Caudate nucleus (tissue), 63 donors: ENCODE measurements at places on chromosomes 7 and 10.

GRCh38 chr10:84407388-84408049 is 79.1 kb downstream of the CCSER2 start:
- no peak for DNase-seq

DNA sequence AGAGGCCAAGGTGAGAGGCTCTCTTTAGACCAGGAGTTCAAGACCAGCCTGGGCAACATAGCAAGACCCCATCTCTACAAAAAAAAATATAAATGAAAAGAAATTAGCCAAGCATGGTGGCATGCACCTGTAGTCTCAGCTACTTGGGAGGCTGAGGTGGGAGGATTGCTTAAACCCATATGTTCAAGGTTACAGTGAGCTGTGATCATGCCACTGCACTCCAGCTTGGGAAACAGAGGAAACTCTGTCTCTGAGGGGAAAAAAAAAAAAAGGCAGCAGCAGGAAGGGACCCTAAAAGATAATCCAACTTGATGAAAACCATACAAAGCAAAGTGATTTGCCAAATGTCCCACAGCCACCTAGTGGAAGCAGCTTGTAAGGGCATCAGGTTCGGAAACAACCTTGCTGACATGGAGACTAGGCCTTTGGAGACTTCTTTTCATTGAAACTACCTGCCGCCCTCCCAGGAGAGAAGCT is 15.6 kb upstream of the PBLD start:
- no peak for DNase-seq

DNA sequence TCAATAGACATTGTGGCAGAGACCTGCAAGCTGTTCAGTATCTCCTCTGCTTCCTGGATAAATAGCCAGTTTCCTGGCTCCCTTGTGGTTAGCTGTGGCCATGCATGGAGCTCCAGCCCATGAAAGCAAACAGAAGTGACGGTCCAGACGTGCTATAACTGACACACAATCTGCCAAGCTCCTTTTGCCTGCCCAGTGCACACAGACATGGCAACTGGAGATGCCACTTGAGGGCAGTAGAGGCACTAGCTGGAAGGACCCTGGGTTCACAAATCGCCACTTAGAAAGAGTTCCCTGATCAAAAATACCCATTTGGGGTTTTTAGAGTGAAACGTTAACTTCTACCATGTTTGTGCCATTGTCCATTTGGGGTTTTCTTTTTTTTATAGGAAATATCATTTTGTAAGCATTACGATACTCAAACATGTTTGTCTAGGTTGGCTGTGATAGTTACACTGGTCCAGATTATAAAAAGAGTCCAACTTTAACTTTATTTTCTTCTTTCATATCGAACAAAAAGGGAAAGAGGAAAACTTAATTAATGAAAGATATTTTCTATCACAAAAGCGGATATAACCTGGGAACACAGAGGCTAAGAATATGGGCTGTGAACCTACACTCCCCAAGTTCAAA is 31.3 kb downstream of the KIN start:
- no peak for DNase-seq

GRCh38 chr7:151684408-151685175 is 164.9 kb upstream of the RHEB start:
- no peak for DNase-seq

GRCh38 chr10:56912043-56912442 is 551.0 kb upstream of the ZWINT start:
- no peak for DNase-seq

DNA sequence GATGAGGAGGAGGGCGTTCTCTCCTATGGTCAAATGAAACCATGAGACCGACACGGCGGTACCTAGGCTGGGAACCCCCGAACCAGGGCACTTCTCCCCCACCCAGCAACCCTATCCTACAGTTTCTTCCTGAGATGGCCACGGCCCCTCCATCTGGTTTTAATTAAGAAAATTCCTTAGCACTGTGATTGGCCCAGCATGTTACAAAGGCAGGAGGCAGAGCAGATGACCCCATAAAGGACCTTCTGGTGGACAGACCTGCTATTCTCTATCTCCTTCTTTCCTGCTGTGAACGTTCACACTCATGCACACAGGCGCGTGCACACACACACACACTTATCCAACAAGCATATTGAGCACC is 129.4 kb downstream of the RGS10 start:
- no peak for DNase-seq

DNA sequence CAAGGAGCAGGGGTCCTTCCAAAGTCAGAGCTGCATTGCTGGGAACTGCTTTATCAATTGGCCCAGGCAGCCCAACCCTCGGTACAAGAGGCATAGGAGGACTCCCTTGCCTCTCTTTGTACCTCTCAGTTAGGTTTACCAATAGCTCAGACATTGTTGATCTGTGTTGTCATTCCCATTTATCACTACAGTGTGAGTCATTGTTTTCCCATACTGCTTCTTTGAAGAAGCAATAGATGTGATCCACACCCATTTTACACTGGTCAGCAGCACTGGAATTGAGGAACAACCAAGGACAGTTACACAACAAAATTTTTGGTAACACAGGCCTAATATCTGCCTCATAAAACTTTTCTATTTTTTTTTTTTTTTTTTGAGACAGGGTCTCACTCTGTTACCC is 307.2 kb downstream of the SNX13 start:
- no peak for DNase-seq

DNA sequence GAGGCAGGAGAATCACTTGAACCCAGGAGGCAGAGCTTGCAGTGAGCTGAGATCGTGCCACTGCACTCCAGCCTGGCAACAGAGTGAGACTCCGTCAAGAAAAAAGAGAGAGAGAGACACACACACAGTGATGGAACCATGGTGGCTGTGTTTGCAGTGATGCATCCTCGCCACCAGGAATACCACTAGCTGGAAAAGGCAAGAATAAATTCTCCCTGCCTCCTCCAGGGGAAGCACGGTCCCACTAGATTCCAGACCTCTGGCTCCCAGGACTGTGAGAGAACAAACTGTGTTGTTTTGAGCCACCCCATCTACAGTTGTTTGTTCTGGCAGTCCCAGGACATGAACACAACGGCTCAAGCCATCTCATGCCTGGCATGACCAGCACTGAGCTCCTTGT is 320.3 kb upstream of the FOXK1 start:
- DNase-seq: no peak

DNA sequence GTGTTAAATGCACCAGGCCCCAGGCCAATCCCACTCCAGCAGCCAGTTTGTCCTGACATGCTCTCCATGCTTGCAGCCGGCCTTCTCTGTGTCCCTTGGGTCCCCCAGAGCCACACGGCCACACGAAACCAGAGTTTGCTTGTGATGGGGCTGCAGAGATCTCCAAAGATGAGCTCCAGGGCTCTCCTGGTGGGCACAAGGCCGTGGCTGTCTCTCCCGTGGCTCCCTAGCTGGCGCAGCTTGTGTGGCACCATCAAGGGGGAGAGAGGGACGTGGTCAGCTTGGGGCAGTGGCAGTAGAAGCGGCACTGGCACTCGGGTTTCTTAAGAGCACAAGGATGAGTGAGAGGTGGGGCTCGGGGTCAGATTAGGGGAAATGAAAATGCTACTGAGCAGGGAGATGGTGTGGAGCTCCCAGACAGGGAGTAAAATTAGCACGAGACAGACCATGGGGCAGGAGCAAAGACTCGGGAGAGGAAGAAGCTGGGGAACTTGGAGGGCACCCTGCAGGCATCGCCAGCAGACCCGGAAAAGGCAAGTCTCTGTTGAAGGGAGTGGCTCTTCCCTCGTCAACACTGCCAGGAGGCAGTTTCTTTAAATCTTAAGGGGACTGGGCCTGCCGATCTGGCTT is 572.5 kb upstream of the FOXK1 start:
- DNase-seq: no peak

DNA sequence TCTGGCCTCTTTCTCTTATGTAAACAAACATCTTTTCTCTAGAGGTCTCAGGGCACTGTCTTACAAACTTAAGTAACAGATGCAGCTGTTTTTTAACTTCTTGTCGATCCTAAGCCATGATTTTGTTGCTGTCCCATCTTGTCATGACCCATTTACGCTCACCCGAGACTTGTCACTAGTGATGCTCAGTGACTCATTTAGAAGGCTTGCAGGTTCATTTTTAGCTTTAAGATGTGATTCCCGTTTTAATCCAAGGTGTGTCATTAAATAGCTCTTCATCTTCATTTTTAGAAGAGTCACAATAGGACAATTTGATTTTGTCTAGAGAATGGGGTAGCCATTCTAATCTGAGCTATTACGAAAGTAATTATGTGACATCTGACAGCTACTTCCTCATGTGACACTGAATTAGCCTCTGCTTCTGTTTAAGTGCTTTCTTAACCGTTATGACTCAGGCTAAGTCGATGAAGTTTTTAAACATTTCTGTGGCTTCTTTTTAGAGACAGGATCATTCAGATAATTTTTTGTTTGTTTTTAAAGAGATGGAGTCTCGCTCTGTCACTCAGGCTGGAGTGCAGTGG is 42.7 kb downstream of the SPDYE5 start:
- no peak for DNase-seq

- no peak for DNase-seq
These were observed 91.3 kb downstream of the PARD3 start for GRCh38 chr10:34723750-34724149.

DNA sequence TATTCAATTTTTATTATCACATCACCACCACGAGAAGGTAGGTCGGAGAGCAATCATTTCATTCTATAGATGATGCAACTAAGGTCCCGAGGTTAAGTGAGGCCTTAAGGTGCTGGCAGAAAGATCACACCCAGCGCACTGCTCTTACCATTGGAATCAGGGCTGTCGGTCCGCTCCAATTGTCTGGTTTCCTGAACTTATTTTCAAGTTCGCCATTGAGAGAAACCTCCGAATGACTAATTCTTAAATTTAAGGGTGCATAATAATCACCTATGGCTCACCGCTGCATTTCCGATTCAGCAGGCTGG is 625 bp upstream of the GSTO2 start:
- DNase-seq: no peak

DNA sequence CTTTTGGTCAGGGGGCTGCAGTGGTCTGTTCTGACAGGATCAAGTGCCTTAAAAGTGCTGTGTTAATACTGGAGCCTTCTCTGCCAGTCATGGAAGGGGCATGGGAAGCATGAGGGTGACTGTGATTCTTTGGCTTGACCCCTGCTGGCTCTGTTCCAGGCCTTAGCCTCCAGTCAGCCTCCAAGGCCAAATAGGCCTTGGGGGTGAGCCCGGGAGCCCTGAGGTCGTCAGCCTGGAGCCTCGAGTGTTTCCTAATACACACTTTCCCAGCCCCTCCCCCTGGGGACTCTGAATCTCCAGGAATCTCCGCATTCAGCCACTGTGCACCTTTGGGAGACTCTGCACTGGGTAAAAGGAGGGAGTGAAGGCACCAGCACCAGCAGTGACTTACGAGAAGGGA is 10.0 kb downstream of the HKDC1 start:
- DNase-seq: no peak

GRCh38 chr10:86450806-86451603 is 70.6 kb downstream of the WAPL start:
- no peak for DNase-seq

GRCh38 chr7:93148144-93148543 is at the start of gene SAMD9L:
Gene SAMD9L, minus strand, starts transcription at chr7:93148385. Its CDS starts 12,414 bp downstream, at chr7:93135971.
- DNase-seq: no peak

DNA sequence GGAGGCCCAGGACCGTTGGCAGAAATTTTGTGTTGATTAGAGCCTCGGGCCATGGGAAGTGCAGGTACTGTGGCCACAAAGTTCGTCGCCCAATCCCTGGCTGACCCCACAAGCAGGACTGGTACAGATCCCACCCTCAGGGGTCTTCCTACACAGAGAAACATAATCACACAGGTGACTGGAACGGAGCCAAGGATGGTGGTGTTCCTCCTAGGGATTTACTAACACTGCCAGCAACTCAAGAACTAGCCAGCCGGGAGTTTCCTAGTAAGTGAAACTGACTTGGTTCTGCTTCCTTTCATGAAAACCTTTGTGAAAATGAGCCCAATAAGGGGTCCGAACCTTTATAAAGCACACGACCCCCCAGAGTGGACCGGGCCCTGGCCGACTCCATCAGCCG is 5.7 kb downstream of the CUX1 start:
- DNase-seq: no peak

DNA sequence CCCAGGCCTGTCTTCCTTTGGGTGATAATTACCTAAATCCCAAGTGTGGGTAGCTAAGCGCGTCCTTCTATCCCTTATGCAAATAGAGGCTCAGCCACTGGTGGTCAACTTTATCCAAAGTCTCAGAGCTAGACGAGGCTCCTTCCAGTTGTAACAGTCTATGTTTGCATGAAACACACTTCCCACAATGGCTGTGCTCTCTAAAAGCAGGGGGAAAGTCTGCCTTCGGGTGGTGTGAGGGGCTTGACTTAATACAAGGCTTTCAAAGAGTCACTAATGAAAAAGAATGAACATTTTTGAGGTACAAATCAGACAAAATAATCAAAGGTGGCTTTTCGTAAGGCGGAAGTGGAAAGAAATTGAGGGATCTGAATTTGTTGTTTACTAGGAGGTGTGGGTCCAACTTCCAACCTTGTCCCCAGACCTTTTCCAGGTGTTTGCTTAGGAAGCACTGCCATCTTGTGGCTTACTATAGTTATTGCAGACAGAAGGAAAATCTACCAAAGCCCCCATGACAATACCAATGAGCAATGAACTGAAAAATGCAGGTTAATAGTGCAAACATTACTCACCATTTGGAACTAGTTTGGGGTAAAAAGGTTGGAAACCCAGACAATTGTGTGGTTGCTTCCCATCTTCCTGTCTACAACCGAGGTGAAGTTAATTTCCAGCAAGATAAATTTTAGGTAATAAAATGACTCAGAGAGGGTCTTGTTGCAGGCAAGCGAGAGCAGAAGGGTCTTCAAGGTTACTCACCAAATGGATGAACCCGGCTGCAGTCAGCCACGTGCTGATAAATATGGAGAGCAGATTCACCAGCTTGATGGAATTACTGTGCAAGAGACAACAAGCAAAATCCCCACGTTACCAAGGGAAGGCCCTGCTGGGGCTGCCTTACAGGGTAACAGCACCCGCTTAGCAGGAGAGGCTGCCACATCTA is 525.7 kb downstream of the KCNMA1 start:
- no peak for DNase-seq

GRCh38 chr7:28347475-28348318 is 64.6 kb upstream of the CREB5 start:
- DNase-seq: no peak

GRCh38 chr10:132705173-132705572 is 80.8 kb downstream of the NKX6-2 start:
- no peak for DNase-seq

- DNase-seq: no peak
These were observed 92.8 kb downstream of the CHN2 start for GRCh38 chr7:29287366-29287765.

GRCh38 chr7:130268463-130269317 is 2.0 kb downstream of the CPA2 start:
- no peak for DNase-seq

DNA sequence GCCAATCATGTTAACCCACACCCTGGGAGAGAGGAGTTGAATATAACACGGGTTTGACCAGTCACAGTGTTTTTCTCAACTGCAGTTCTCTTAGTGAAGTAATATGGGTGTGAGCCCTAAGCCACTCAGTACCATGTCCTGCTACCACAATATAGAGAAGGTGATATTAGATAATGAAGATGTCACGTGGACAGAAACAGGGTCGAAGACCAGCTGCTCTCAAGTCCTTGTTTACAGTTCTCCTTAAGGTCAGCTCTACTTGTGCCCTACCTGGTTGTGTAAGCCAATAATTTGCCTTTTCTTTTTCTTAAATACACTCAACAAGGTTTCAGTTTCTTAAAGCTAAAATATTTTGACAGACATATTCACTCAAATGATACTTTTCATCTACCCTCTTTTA is 128.3 kb upstream of the POT1 start:
- no peak for DNase-seq
